ENCODE measurements at places on chromosomes 5 and 9. TPM values are rescaled to one million over a fixed set of nuclear protein-coding genes. Genes with fewer than 3 reads are reported as not detected.

Gene ADRA1B
- not detected for total RNA-seq

Gene SET
- 756 TPM for total RNA-seq

Gene BNC2
- total RNA-seq, result not detected

Gene DHX29
- 17.6 TPM for total RNA-seq

Gene FOXI1
- total RNA-seq, result not detected

Gene FBP2
- total RNA-seq, result not detected

Gene MPDZ
- total RNA-seq, result not detected

Gene SPAG8
- 1.5 TPM for total RNA-seq

Gene ACOT12
- not detected for total RNA-seq

Gene SLC6A7
- not detected for total RNA-seq

Gene C1QTNF3
- total RNA-seq, result 1.7 TPM

Gene SLC22A4
- 1.7 TPM for total RNA-seq

Gene ZDHHC11B
- 0.07 TPM for total RNA-seq

Gene GARIN3
- 0.30 TPM for total RNA-seq

Gene SHISAL2B
- not detected for total RNA-seq

Gene CA9
- total RNA-seq, result 0.89 TPM

Gene PCDH1
- not detected for total RNA-seq

Gene SPATA31E1
- total RNA-seq, result not detected

Gene DENND1A
- 15.1 TPM for total RNA-seq

Gene COL15A1
- total RNA-seq, result not detected

Gene DMGDH
- total RNA-seq, result 0.41 TPM

Data from activated T-helper 2 cell treated with anti-CD3 and anti-CD28 coated beads, Interferon-gamma antibody, Interleukin-2, Interleukin-4, amounts not matched to agents 10 μg/mL and 5 μg/mL and 100 μg/mL, durations not matched to agents 14 hours and 24 hours and 36 hours (primary cell).